ENCODE measurements at places on chromosomes 3 and 15. TPM values are rescaled to one million over a fixed set of nuclear protein-coding genes. Genes with fewer than 3 reads are reported as not detected.

SRGAP3 gene
- total RNA-seq: 5.5 TPM

BFSP2 gene
- not detected for total RNA-seq

GTF2A2 gene
- total RNA-seq: 86.3 TPM

MYL3 gene
- not detected for total RNA-seq

ZNF80 gene
- 5.1 TPM for total RNA-seq

SCG5 gene
- 2.7 TPM for total RNA-seq

NR2E3 gene
- not detected for total RNA-seq

BCL2A1 gene
- 34.6 TPM for total RNA-seq

ANKRD63 gene
- total RNA-seq: not detected

SLC38A3 gene
- not detected for total RNA-seq

PARP15 gene
- total RNA-seq: 52.8 TPM

CCK gene
- not detected for total RNA-seq

ABI3BP gene
- not detected for total RNA-seq

CACNA2D3 gene
- total RNA-seq: not detected

MAGEL2 gene
- not detected for total RNA-seq

PLIN1 gene
- total RNA-seq: 0.79 TPM

ICE2 gene
- total RNA-seq: 65.1 TPM

ITIH4 gene
- total RNA-seq: 29.2 TPM

LRRIQ4 gene
- 0.23 TPM for total RNA-seq

CA12 gene
- total RNA-seq: not detected

ZNF662 gene
- total RNA-seq: 2.5 TPM

ACTC1 gene
- total RNA-seq: not detected

FSIP1 gene
- 0.75 TPM for total RNA-seq

WDR49 gene
- total RNA-seq: not detected

IMPG2 gene
- 0.42 TPM for total RNA-seq

ZNF501 gene
- total RNA-seq: 6.3 TPM

GRAMD2A gene
- total RNA-seq: not detected

SPATA12 gene
- total RNA-seq: not detected

SLC12A1 gene
- total RNA-seq: not detected

SERPINI2 gene
- not detected for total RNA-seq

THRB gene
- total RNA-seq: not detected

NPAP1 gene
- total RNA-seq: not detected

AP4E1 gene
- total RNA-seq: 18.8 TPM

STRA6 gene
- not detected for total RNA-seq
